ENCODE measurements at places on chromosomes 6 and 20.
A peak's percentile ranks its signal among the peaks of the same experiment; 100 is the strongest.

GRCh38 chr6:135224037-135224647 is 43.0 kb downstream of the MYB start:
- DNase-seq: no peak

DNA sequence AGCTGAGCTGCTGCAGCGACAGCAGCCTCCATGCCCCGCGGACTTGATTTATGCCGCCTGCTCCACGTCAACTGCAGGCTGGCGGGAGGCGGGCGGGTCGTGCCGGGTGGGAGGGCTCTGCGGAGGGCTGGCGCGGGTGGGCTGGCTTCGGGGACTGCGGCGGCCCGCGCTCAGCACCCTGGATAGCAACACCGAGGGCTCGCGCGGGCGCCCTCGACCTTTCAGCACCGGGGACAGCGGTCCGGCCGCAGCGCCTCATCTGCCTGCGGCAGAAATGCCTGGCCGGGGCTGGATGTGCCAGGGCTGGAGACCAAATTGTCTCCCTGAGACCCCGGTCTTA is 792 bp downstream of the SNAP25 start:
- peak; percentile 27 for DNase-seq

- DNase-seq: no peak
Measured at GRCh38 chr6:53302678-53303360, 45.9 kb downstream of the ELOVL5 start.

GRCh38 chr20:11851646-11852045 is 66.0 kb upstream of the BTBD3 start:
- no peak for DNase-seq

- peak; percentile 15 for DNase-seq
Measured at GRCh38 chr6:32436995-32437836, 2.5 kb upstream of the HLA-DRA start.

DNA sequence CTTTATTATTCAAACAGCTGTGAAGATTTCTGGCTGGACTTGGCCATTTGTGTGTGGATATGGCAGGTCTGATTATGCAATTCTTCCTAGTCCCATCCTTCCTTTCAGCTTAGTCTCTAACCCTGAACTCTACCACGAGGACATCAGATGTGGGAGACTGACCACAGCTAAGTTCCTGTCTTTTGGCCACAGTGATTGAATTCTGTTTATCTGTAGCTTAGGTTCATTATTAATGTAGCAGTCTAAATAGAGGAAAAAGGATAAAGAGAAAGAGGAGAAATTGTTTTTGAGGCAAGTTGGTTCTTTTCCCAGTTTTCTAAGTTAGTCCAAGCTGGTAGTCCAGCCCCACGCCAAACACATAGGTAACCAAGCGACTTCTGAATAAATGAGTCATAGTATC is 598.9 kb downstream of the RFPL4B start:
- DNase-seq: no peak

DNA sequence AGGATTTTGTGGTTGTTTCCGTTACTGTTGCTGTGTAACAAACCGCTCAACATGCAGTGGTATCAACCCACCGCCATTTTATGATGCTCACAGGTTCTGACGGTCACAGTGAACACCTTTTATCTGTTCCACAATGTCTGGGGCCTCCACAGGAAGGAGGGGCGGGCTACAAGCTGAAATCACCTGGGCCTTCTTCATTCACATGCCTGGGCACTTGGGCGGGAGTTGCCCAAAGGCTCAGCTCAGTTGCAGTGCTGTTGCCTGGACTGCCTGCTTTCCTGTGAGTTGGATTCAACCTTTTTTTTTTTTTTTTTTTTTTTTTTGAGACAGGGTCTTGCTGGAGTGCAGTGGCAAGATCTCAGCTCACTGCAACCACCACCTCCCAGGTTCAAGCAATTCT is 16.7 kb upstream of the AVP start:
- no peak for DNase-seq

DNA sequence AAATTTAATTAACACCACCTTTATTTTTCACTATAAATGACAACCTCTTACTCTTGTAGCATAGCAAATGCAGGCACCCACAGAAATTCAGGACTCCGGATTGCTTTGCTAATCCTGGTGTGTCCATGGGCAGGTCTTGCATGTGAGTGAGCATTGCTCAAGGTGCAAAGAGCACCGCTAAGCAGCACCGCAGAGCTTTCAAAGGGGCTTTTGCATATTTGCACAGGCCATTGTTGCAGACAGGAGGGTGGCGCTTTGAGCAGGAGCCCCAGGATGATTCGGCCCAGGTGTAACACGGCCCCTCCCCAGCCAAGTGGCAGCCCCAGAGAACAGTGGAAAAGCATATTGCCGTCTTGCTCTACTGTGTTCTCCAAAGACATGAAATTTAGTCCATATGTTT is 293.2 kb downstream of the NRN1 start:
- DNase-seq: no peak

GRCh38 chr20:25538838-25539665 is 46.3 kb downstream of the NINL start:
- DNase-seq: no peak

DNA sequence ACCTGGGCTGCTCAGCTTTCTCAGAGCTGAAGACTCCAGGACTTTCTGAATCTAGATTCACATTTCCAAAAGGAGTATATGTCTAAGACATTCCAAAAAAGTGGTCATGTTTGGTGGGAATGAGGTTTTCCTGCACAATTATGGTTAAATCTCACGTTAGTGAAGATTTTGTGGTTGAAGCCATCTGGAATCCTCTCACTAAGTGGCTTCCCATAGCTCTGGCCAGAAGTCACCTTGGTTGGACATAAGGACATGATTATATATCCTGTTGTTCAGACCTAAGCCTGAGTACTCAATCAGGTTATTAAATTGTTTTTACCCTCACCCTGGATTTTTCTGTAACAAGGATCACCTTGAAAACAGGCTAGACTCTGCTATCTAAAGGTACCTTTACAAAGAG is 176.1 kb upstream of the PLN start:
- DNase-seq: no peak

DNA sequence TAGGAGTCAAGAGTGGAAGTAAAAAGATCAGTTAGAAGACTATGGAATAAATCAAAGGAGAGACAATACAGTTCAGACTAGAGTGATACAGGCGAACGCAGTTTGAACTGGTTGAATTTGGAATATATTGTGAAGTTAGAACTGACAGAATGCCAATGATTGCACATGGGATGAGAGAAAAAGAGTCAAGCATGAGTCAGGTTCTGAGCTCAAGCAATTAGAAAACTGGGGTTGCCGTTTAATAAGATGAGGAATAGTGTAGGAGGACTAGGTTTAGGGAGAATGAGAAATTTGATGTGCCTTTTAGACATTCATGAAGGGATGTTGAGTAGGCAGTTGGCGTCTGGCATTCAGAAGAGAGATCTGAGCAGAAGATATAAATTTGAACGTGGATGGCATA is 8.0 kb downstream of the RNF217 start:
- DNase-seq: no peak

DNA sequence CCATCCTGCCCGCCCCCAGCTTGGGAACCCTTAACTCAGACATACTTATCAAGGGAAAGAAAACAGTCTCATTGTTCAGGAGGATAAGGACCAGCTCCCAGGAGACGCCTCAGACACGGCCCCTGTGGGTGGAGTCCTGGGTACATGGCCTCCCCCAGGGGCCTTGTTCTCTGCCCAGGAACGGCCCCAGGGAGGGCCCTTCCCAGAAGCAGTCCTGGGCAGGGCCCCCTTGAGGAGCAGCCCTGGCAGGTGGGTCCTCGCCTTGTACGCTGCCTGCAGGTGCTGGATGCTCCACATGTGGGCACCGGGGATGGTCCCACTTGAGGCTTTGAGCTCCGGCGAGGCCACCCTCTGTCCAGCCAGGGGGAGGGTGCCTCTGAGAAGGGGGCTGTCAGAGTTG is 4.5 kb upstream of the GATA5 start:
- DNase-seq: no peak

- no peak for DNase-seq
Measured at GRCh38 chr6:157396026-157396425, 15.0 kb downstream of the ZDHHC14 start.

DNA sequence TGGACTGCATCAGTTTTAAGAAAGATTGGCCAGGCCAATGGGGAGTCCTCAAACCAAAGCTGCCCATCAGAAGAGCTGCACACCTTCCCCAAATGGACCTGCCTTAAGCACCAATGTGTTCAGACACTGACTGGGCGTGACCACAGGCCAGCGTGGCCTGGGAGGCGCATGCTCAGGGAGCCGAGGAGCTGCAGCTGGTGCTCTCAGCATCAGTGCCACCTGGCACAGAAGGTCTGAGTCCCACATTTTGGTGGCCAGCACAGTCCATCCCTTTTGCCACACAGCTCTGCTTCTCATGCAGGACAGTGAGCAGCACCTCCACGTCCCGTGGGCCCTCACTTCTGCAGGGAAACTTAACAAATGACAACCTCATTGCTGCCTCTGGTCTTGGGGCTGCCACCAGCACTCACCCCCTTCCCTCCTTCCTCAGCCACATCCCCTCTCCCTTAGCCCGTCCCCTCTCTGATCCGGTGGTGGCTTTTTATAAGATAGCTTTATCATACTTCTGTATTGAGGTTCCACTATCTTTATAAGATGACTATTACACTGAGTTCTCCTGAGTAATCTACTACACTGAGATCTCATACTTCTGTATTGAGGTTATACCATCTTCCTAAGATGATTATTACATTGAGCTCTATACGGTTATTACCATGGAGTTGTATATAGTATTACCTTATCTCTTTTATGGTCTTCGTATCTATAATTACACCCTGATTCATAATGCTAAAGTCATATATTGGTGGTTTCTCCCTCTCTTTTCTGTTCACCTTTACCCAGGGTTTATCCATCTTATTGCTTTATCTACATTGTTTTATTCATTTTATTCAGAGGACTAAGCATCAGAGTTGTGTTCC is 109.1 kb downstream of the TOX2 start:
- DNase-seq: no peak

- no peak for DNase-seq
Measured at GRCh38 chr6:34654061-34654710, 42.4 kb downstream of the ILRUN start.

- no peak for DNase-seq
Measured at GRCh38 chr20:24034820-24035219, 46.2 kb upstream of the GGTLC1 start.

GRCh38 chr20:7124120-7124519 is 356.6 kb downstream of the BMP2 start:
- no peak for DNase-seq

DNA sequence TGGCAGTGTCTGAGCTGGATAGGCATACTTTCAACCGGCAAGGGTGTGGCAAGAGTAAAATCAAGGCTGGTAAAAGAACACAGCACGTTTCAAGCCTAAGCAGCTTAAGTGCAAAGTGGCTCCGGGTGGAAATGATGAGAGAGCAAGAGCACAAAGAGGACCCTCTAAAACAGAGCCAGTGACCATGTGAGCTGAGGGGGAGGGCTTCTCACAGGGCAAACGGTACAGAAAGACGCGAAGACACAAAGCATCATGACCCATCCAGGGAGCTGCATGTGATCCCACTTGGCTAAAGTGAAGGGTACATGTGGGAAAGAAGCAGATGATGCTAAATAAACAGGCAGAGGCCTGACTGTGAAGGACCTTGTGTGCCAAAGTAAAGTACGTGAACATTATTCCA is 25.7 kb downstream of the FKBP5 start:
- DNase-seq: no peak

GRCh38 chr6:78397499-78397898 is 469.9 kb upstream of the IRAK1BP1 start:
- no peak for DNase-seq

- no peak for DNase-seq
Measured at GRCh38 chr6:131958542-131959470, 7.6 kb upstream of the CCN2 start.

DNA sequence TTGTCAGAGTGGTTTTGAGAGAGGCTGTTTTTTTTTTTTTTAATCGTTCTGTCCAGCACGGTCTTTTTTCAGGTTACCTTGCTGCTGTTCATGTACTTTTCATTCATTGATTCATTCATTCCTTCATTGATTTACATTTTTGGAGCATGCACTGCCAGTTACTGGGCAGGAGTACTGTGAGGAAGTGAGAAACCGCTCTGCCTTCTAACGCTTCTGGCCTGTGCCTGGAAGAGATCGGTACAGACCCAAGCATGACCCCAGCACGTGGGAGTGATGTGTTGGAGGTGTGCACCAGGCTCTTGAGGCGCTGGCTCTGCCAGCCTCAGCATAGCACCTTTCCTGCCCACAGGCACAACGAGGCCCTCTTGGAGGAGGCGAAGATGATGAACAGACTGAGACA is 9.1 kb downstream of the RIPK1 start:
- no peak for DNase-seq

- peak; percentile 69 for DNase-seq
Measured at GRCh38 chr6:41591859-41592502, 45.8 kb downstream of the FOXP4 start.

DNA sequence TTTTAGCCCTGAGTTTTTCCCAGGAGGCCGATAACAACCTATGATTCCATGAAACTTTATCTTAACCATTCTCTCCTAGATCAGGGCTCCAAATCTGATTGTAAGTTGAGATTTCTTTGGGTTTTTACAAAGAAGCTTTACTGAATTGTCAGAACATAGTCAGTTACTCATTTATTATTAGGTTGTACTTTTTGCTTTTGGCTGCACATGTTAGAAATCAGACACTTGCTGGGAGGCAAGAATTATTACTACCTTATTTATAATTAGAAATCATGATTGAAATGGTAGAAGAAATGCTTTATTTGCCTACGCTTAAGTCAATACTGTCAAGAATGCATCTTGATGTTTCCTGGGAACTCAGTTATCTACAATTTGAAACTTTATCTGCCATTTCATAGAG is 63.3 kb downstream of the KCNS1 start:
- DNase-seq: no peak

DNA sequence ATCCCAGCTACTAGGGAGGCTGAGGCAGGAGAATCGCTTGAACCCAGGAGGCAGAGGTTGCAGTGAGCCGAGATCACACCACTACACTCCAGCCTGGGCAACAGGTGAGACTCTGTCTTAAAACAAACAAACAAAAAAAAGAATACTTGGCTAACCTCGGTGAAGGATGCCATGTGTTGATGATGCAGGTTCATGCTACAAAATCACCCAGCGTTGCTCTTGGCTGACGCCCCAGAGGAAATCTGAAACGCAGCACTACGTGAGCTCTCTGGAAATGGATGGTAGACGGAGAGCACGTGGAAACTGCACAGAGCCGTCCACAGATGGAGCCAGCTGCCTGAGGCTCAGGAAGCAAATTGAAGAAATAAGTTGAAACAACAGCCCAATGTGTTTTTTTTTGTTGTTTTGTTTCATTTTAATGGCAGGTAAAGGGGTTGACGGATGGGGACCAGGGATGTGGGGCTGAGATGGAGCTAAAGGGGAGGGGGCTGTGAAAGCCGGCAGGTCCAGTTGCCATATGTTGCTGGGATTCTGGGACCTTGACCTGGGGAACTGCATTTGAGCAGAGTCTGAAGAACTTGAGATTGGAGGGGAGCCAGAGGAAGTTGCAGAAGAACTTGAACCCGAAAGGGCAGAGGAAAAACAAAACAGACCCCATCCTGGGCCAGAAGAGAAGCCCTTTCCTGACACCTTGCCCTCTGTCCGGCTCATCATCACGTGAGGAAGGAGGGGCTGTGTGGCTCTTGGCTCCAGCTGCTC is 12.8 kb upstream of the MANBAL start:
- DNase-seq: peak; percentile 51

DNA sequence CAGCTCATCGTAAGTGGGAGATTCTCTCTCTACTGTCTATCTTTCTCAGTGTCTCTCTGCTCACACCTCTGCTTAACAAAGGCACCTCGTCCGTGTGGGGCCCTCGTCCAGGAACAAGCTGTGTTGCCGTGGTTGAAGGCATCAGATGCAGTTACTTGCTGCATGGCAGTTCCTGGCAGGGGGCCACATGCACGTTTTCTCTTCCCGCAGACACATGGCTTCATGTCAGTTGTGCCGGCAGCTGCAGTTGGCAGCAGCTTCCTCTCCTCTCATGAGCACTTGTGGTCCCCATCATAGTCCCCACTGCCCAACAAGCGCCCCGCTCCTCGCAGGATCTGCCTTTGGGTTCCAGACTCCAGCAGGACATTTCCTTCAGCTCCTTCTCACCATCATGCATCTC is 7.1 kb upstream of the AFDN start:
- no peak for DNase-seq

Measured in HL-60 (cell line).